HS-5 (cell line): ENCODE measurements at places on chromosomes 12 and 14.

DNA sequence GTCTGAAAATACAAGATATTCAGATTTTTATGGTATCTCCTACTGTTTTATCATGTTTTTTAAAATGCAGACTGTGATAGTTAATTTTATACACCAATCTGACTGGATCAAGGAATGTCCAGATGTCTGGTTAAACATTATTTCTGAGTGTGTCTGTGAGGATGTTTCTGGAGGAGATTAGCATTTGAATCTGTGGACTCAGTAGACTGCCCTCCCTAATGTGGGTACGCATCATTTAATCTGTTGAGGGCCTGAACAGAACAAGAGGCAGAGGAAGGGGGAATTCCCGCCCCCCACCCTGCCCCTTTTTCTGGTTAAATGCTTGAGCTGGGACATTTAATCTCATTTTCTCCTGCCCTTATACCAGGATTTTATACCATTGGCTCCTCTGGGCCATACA lies 72.1 kb downstream of the AVPR1A start:
- no peak for DNase-seq

GRCh38 chr14:85342858-85343607 lies 186.9 kb upstream of the FLRT2 start:
- no peak for DNase-seq

- DNase-seq = no peak
These were observed 33.0 kb downstream of the BEGAIN start for GRCh38 chr14:100554082-100554677.

DNA sequence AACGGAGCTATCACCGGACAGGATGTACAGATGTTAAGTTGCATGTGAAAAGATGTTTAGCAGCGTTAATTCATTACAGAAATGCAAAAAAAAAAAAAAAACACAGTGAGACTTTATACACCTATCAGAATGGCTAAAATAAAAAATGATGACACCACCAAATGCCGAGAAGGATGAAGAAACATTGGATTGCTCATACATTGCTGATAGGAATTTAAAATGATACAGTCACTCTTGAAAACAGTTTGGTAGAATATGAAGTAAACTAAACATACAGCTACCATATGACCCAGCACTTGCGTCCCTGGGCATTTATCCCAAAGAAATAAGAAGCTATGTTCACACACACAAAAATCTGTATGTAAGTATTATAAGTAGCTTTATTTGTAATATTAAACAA lies 574.1 kb downstream of the SLC16A7 start:
- peak; percentile 64 for DNase-seq

- DNase-seq = no peak
These were observed 41.2 kb upstream of the PPM1H start for GRCh38 chr12:62976110-62976662.

- no peak for DNase-seq
These were observed 88.3 kb upstream of the E2F7 start for GRCh38 chr12:77153706-77154105.

DNA sequence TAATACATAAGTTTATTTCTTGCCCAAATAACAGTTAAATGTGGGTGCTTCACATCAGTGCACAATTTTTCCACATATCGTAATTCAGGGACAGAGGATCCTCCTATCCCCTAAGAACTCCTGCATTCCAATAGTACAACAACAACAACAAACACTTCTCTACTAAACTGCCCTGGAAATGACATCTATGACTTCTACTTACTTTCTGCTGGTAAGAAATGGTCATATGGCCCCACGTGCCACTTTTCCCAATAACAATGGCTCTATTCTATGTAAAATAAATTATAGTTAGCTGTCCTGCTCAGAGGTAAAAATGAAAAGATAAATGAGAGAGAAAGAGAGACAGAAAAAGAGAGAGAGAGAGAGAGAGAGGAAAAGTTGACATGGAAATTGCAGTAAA lies 308.5 kb downstream of the ATXN7L3B start:
- DNase-seq = no peak

GRCh38 chr12:106652510-106653015 lies 69.8 kb downstream of the RFX4 start:
- no peak for DNase-seq

DNA sequence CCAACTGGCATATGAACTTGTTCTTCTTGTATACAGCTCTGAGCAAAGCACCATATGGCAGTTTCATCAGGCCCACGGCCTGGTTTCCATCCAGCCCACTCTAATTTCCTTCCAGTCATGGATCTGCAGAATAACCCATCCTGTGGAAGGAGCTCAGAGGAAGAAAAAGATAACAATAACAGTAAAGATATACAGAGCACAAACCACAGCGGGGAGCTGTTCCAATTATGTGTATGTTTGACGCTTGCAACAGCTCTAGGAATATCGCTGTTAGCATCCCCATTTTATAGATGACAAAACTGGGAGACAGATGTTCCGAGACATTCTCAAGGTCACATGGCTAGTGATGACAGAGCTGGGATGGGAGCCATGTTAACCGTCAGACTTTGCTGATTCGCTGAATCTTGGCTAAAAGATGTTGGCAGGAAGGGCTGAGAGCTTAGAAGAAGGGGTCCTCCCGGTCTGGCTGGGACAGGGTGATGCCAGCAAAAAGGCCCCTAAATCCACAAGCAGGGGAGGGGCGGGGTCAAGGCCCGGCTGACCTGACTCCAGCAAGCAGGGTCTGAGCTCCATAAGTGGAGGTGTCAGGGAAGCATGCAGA lies 34.4 kb upstream of the CIPC start:
- no peak for DNase-seq
